T-helper 17 cell (primary cell): ENCODE measurements at places on chromosomes 5 and 9.

GRCh38 chr9:18606846-18607245 is 132.9 kb downstream of the ADAMTSL1 start:
- DNase-seq: no peak

DNA sequence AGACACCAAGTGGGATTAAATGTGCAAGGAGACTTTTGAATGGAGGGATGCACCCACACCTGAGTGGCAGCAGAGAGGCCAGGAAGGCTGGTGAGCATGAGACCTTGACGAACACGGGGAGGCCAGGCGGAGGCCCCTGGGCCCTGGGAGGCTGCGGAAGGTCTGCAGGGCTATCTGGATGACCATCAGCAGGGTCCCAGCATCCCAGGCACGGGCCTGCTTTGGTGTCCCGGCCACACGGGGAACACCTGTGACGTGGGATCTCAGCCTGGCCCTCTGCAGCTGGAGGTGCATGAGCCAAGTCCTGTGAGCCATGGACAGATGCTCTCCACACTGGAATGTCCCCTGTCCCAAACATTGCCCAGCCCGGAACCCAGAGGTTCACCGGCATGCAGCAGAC is 174.0 kb upstream of the FOXD4L5 start:
- no peak for DNase-seq

GRCh38 chr5:28574606-28575005 is 1536.2 kb upstream of the CDH9 start:
- no peak for DNase-seq

DNA sequence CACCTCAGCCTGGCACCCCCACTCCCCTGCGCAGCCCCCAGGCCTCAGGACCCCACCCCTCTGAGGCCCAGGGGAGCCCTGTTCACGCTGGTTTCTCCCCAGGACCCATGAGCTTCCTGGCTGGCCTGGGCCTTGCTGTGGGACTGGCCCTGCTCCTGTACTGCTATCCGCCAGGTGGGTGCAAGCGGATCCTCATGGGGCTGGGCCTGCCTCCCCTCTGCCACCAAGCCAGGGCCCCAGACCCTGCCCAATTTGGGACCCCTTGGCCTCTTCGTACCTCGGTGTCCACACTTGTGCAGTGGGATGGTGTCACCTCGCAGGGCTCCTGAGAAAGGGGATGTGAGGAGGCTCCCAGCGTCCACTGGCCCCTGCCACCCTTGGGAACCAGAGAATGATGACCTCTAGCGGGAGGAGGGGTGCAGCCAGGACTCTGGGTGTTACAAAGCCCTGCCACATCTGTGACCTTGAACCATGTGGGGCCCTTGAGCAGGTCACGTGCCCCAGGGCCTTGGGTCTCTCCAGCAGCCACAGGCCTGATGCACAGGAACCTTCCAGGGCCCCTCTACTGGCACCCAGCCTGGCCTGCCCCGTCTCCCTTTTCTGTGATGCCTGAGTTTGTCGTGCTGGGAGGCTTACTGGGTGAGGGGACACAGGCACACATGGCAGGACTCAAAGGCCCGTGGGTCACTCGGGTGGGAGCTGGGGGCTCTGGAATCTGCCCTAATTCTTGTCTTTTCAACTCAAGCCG is 16.3 kb downstream of the CARD19 start:
- no peak for DNase-seq

DNA sequence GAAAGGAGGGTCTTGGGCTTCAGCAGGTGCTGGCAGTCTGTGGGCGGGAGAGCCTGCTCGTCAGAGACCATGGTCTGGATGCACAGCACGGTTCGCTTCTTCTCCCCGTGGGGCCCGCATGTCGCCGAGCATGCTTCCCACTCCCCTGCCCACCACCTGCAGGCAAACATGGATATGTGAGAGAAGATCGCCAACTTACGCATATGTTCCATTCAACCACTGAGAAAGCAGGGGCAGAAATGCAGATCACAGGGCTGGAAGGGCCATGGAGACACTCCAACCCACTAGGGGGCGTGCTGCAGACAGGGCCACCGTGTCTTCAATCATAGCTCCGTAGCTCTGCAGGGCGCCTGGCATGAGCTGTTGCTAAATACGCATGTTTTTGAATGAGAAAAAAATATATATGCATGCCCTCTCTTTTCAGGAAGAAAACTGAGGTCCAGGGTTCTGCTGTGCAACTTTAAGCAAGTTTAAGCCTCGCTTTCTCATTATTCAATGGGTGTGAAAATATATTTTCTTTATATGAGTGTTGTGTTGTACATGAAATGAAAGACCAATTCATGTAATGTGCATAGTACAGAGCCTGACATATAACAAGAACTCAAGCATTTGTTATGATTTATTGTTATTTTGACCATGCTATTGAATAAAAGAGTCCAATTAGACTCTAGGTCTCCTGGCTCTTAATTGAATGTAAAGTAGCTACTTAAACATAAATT is 148.0 kb downstream of the TARS1 start:
- DNase-seq: peak; percentile 9

DNA sequence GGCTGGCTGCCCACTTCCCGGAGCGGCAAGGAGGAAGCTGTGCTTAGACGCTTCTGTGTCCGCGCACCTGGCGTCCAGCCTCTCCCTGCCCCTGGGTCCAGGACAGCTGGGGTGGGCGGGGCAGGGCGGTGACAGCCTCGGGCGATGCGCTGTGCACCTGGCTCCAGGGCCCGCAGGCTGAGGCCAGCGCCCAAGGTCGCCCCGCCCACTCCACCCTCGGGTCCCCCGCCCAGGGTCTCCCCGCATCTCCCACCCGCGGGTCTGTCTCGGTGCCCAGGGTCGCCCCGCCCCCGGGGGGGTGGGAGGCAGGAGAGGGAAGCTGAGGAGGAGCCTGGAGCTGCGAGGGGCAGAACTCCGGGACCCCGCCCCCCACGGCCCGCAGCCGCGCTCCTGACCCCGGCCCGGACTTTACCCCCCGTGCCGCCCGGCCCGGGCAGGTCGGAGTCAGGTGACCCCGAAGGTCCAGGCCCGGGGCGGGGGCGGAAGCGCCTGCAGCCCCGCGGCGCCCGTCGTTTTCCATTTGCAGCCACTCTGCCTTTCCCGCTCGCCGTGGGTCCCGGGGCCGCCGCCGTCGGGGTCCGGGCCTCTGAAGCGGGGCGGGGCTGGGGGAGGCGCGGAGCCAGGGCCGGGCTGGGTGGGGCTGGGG is at the start of gene ENTPD8:
Gene ENTPD8, minus strand, starts transcription at position 69 of the 646 bp plus-strand sequence. CDS start 3,072 bp downstream, outside the sequence.
- peak; percentile 5 for DNase-seq

DNA sequence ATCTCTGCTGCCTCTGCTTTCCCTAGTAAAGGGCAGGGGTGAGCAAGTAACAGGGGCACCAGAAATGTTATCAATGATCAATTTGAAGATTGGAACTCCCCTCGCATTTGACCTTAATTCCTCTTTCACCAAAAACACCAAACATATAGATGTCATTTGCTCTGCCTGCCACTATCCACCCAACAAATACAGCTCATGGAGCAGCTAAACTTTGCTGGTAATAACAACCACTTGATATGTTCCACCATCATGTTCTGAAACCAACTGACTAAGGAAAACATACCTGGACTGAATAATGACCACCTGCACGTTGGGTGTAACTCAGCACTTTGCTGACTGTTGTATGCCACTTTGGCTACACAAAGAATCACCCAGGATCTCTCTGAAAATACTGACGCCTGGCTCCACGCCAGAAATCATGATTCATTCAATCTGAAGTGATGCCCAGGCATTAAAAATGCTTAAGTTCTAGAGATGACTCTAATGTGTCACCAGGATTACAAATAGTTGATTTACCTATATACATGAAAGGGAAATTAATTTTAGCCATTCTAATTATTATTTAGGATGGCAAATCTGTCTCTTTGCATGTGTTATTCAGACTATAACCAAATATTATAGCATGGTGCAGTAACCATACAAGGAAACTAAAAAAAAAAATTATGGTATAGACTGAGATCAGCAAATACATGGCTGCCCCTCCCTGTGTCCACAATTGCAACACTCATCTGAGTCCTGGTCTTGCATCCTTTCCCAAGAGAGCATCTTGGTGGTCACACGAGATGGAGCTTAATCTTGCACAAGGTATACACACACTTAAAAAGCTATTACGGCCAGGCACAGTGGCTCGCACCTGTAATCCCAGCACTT is 43.1 kb upstream of the TTC39B start:
- DNase-seq: no peak

- no peak for DNase-seq
Observed at GRCh38 chr5:6556089-6556801, 76.6 kb downstream of the NSUN2 start.

DNA sequence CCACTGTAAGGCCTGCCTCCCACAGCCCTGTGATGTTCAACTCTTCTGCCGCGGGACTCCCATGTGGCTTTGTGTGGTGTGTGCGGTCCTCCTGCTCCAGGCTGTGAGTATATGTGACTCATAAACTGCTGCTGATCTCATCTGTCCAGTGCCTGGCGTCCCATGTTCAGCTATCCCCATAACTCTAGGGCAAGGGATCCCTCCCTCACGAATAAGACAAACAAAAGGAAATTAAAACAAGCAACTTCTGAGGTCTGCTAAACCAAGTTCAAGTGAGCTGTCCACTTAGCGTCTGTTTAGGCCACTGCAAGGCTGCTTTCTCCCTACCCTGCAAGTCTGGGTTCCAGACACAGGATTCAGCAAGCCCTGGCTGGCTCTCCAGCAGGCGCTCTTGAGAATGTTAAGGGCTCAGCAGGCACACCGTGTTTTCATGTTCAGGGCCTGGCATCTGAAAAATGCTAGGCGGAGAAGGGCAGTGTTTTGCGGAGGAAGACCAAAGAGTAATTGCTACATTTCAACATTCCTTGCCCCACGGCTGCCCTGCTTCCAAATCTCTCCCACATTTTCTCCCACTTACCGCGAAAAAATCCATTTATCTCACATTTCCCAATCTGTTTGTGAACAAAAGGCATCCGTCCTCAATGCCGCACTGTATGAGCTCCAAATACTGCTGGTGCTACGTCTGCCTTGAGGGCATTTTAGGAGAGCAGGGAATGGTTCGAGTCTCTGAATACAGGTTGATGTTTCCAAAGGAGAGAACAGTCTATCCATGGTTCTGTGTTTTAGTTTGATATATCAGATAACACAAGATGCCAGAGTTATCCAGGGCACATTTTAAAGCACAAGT is 280.2 kb downstream of the SEMA5A start:
- no peak for DNase-seq

DNA sequence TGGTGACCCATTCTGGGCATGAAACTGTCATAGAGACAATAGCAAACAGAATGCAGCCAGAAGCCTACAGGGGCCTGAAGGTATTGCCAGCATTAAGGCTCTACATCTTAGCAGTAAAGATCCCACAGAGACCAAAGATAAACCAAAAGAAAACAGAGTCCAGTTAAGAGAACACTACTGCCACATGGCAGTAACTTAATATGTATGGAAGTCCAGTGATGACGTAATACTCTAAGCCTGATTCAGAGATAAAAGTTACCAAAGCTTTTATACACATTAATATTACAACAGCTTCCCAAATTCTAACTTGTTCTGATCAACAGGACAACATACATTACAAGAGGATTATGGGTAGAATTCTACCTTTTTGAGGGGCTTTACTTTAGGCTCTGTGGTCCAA is 371.5 kb downstream of the PRELID2 start:
- no peak for DNase-seq

GRCh38 chr5:37005946-37006540 is 129.5 kb downstream of the NIPBL start:
- DNase-seq: no peak
